Kasumi-1 (cell line): ENCODE measurements at places on chromosomes 2 and 18.

DNA sequence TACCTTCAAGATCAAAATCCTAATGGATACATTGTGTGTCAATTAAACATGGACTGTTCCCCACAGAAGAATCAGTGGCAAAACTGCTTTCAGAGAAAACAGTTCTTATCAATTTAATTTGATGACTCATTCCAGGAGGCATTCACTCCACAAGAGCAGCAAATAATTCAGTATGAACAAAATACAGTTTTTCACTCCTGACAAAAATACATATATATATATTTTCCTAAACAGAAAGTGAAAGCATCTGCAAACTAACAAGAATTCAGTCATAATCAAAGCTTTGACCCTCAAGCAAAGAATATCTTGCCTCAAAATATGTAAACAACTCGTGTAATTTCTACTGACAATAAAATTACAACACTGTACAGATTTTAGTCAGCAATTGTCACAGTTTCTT, 685.1 kb upstream of the SLC8A1 start:
- no peak for DNase-seq

GRCh38 chr2:16326711-16327300, 338.8 kb downstream of the CYRIA start:
- no peak for DNase-seq

GRCh38 chr18:69691008-69691760, 256.5 kb downstream of the CD226 start:
- DNase-seq = no peak

GRCh38 chr2:121185571-121186074, 99.4 kb downstream of the TFCP2L1 start:
- DNase-seq = no peak

DNA sequence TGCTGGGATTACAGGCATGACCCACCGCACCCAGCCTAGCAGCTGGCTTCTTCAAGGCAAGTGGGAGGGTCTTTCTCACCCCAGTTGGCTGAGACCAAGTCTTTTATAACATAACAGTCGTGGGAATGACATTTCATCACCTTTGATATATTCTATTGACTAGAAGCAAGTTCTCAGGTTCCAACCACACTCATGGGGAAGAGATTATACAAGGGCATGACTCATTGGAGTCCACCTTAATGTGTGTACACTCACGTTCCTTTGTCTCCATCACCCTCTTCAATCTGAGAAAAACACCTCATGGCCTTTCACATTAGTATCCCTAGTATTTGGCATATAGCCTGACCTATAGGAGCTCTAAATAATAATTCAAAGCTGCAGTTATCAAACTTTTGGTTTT, 2.8 kb upstream of the BBS5 start:
- no peak for DNase-seq

- peak; percentile 88 for DNase-seq
These were observed 2.0 kb downstream of the PPP4R1 start for GRCh38 chr18:9612215-9612830.

GRCh38 chr2:167475791-167476190, 587.5 kb downstream of the XIRP2 start:
- no peak for DNase-seq

DNA sequence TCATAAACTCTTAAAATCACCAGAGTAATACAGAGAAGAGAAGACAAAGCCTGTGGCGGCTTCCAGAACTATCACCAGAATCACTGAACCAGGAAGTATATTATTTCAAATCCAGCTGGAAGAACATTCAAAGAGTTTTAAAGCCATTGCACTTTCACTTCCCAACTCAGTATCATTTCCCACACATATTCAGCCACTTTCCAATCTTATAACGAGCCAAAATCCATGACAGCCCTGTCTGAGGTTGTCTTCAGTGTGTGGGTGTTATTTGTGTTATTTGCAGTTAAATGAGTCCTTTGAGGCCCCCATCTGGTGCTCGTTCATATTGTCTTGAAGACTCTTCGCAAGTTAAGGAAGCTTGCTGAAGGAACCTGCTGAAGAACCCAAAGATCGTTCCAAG, 559.9 kb downstream of the TSN start:
- DNase-seq = no peak

GRCh38 chr2:120347396-120348060, 1.6 kb downstream of the INHBB start:
- no peak for DNase-seq

DNA sequence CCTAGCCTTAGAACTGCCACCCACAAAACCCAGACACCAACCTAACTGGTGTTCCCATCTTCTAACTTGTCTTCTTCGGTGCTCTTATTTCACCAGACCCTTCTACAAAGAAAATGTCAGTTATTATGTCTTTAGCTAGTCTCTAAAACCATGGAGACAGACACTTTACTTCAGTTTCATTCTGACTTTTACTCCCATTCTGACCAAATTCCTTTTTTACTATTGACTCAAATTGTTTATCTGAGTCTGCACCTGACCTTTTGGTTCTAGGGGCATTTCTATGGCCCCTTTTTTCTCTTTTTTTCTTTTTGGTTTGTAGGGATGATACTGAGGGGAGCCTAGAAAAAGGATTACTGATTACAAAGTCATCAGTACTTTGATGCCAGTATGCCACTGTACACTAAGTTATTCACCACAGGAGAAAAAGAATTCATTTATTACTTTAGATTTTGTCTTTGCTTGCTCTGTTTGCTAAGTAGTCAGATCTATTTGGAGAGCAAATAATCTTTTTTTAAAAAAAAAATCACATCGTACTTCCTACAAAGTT, 6.8 kb upstream of the SLC1A4 start:
- DNase-seq = no peak

DNA sequence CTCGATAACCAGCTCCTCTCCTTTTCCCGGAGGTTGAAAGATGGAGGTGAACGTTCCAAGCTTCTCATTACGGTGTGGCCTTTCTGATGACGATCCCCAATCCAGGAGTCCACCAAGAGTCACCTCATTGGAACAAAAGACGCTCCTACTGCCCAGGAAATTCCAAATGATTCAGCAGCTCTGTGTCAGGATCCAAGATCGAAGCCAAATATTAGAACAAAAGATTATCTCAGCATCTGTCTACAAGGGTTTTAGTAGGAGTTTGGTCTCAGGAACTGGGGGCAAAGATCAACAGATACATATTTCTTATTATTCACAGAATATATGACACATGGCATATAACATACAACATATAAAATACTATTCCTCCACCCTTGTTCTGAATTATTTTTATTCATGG, 161.1 kb upstream of the RAB12 start:
- DNase-seq = no peak

DNA sequence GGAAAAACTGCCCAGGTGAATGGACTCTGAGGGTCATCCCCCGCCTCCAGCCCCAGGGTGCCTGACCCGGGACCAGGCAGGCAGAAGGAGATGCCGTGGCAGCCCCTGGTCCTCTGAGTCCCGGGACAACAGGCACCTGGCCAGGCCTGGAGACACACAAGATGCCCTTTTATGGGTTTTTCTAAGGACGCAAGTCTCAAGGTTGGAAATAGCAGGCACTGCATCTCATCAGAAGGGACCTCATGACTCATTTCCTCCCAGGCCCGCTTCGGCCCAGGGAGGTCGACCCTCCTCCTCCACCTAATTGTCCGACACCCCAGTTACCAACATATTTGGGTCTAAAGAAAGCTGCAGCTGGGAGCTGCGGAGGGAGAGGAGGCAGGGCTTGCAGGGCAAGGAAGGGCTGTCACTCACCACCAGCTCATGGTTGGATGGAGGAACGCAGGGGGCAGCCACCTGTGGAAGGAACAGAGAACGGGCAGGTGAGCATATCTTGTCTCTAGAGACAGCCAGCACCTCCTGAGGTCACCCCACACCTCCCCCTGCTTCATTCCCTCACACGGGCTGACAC, 82.9 kb downstream of the TNS1 start:
- DNase-seq = no peak

DNA sequence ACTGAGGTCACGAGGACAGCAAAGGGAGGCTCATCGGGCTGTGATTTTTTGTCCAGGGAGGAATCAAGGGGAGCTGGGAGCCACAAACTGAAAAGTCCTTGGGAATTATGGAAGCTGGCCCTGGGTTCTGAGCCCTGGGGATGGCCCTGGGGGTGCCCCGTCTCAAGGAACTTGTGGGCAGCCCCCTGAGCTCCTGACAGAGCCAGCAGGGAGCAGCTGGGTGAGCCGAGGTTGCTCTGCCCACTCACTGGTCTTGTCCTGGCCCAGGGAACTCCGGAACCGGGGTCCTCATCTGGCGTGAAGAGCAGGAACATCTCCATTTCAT, 61.3 kb upstream of the HDAC4 start:
- DNase-seq = no peak

DNA sequence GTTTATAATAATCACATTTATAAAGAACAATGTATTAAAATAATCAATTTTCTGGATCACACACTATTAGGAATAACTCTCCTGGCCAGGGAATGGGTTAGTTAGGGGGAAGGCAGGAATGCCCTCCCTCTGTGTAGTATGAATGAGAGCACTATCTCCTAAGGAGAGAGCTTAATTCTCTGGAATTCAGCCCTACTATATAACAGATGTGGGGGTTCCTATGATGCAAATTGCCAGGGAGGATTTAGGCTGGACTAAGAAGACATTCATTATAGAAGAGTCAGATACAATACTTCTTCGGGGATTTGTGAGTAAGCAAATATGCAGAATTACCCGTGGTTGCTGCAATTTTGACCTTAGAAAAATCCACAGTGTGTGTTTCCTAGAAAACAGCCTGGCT, 250.1 kb upstream of the VRK2 start:
- DNase-seq = no peak
